ENCODE measurements at places on chromosomes 7 and 10. TPM values are rescaled to one million over a fixed set of nuclear protein-coding genes. Genes with fewer than 3 reads are reported as not detected.

DNA sequence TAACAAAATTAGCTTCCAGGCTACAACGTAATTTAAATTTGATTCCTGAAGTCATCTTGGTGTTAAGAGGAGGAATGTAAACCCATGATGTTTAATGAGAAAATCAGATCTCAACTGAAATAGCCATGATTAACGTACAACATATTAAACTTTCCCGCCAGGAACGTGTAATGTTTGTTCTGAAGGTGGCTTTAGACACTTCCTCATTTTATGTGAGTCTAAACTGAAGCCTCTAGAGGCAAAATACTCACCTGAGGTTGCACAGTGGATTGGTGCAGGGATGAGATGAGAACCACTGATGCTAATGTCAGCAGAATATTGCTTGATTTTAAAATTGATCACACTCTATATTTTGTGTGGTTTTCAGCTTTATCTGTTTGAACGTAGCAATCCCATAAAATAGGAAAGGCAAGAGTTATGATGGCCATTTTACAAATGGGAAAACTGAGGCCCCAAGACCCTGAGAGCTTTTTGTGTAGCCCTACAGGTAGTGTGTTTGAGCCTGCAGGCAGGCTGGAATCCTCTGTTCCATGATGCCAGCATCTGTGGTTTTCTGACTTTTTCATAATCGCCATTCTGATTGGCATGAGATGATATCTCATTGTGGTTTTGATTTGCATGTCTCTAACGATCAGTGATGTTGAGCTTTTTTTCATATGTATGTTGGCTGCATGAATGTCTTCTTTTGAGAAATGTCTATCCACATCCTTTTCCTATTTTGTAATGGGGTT lies 243.7 kb upstream of the BMPER start:
- H3K27me3 ChIP-seq = no peaks in the 10 kb centered on the region
- H3K36me3 ChIP-seq = no peaks in the 10 kb centered on the region
- no peak overlapping the region for H3K4me3 ChIP-seq
- H3K27ac ChIP-seq = no peak overlapping the region

DNA sequence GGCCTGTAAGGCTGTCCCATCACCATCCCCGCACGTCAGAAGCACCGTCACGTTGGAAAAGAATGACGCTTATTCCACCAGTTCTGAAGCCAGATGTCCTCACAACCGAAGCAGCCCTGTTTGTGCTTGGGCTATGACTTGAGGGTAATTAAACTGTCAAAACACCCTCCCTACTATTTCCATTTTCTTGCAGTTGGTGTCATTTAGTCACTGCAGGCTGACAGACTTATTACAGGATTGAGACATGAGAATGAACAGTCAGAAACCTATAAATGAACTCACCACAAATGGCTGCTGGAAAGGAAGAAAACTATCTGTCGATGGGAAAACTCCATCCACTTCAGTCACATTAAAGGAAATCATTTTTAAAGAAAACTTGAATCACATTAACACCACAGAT lies 85.3 kb downstream of the VOPP1 start:
- H3K27ac ChIP-seq = no peak overlapping the region
- peaks cover 16% of the 10 kb centered on the region for H3K36me3 ChIP-seq
- H3K27me3 ChIP-seq = no peaks in the 10 kb centered on the region

DNA sequence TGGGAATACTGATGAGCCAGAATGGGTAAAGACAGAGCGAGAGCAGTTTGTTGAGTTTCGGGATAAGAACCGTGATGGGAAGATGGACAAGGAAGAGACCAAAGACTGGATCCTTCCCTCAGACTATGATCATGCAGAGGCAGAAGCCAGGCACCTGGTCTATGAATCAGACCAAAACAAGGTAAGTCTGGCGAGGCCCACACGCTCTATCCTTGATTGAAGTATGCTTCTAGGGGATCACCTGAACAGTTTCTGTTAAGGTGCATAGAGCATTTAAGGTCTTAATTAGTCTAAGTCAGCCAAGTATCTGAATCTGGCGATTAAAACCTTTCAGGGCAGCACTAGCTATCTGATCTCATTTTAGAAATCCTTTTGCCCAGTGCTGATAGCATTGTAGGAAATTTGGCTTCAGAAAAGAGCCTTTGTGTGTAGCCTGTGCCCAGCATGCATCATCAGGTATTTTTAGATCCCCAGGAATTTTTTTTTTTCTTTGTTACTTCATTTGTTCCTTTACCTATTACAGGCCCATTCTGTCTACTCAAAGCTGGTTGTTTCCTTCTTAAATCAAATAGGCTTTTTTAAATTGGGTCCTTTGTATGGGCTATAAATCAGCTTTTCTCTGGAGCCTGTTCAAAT lies 8.0 kb downstream of the OPN1SW start:
- no peaks in the 10 kb centered on the region for H3K27me3 ChIP-seq
- no peak overlapping the region for H3K4me3 ChIP-seq
- no peak overlapping the region for H3K27ac ChIP-seq

- no peak overlapping the region for H3K27ac ChIP-seq
- H3K4me3 ChIP-seq = no peak overlapping the region
- DNase-seq = no peak
- H3K36me3 ChIP-seq = no peaks in the 10 kb centered on the region
- H3K27me3 ChIP-seq = no peaks in the 10 kb centered on the region
These were observed 24.5 kb upstream of the ZNF488 start for GRCh38 chr10:47408606-47409005.

GRCh38 chr7:39321909-39322498 lies 244.2 kb upstream of the YAE1 start:
- peaks cover 8% of the 10 kb centered on the region for H3K27me3 ChIP-seq
- no peaks in the 10 kb centered on the region for H3K4me1 ChIP-seq
- DNase-seq = no peak
- H3K4me3 ChIP-seq = no peak overlapping the region
- H3K36me3 ChIP-seq = no peaks in the 10 kb centered on the region

Gene GDF2
- total RNA-seq = not detected

Gene AEBP1
- 272 TPM for total RNA-seq
